ENCODE measurements at places on chromosomes 7 and 10.

GRCh38 chr7:51229620-51230323, 86.8 kb downstream of the COBL start:
- no peak for DNase-seq

- DNase-seq: no peak
These were observed 8.8 kb upstream of the INTS1 start for GRCh38 chr7:1512781-1513656.

GRCh38 chr10:123429706-123430221, 236.4 kb upstream of the GPR26 start:
- no peak for DNase-seq

GRCh38 chr10:35690534-35690933, 48.4 kb upstream of the FZD8 start:
- no peak for DNase-seq

DNA sequence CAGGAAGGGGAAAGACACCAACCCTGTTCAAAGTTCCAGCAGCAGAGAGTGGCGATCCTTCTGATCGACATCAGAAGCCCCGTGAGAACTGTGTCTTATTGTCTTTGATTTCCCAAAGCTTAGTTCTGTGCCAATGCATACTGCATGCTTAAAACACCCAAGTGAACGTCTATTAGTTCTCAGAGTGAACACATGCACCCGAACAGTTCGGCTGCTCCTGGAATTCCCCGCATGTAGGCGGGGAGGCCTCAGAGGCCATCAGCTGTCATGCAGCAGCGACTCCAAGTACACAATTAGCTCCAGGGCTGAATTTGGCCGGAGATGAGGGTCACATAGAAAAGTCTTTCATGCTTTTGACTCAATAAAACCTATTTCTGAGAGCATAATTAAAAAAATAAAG, 276.9 kb downstream of the ZMYND11 start:
- no peak for DNase-seq
